ENCODE measurements at places on chromosomes 4 and X.

DNA sequence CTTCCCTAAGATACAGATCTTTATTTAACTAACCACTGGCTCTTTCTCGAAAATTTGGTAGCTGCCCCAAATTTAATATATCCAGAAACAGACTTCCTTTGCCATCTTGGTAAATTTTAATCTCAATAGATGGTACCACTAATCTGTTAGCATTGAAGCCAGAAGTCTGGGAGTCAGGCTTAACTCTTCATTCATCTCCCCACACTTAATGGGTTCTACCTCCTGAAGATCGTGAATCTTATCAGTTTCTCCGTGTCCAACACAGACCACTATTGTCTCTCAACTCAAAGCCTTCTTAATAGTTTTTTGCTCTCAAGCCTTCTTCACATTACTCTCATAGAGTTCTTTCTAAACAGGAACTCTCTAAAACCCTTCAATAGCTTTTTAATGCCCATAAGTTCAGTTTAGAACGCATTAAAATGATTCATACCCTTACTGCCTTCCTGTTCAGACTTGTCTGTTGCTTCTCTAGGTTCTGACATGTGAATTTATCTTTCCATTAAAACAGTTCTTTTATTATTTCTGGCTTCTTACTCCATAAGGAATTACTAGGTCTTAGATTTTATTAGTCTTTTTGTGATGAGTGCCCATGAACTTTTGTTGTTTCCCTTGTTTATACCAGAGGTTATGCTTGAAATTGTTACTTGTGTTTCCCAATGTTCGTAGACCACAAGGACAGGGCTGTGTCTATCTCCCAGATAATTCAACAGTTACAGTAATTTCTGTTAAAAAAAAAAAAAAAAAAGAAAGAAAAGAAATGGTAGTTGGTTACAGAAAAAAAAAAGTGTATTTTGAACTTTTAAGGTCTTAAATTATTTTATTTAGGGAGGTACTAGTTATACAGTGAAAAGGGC, 54.7 kb downstream of the SMARCAD1 start:
- no peak for DNase-seq

- DNase-seq: no peak
These were observed 126.8 kb downstream of the NFKB1 start for GRCh38 chr4:102627831-102628523.

DNA sequence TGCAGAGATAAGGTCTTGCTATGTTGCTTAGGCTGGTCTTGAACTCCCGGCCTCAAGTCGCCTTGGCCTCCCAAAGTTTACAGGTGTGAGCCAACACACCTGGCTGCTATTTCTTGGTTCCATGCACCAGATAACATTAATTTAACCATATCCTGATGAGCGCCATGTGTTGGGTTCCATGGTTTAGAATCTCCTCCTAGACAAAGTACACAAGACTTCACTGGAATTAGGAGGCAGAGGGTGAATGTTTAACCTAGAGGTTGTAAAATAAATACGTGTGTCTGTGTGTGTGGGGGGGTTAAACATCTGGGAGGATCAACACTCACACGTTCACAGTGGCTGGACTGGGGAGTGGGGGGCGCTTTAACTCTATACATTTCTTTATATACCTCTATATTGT, 32.4 kb upstream of the SORCS2 start:
- no peak for DNase-seq

DNA sequence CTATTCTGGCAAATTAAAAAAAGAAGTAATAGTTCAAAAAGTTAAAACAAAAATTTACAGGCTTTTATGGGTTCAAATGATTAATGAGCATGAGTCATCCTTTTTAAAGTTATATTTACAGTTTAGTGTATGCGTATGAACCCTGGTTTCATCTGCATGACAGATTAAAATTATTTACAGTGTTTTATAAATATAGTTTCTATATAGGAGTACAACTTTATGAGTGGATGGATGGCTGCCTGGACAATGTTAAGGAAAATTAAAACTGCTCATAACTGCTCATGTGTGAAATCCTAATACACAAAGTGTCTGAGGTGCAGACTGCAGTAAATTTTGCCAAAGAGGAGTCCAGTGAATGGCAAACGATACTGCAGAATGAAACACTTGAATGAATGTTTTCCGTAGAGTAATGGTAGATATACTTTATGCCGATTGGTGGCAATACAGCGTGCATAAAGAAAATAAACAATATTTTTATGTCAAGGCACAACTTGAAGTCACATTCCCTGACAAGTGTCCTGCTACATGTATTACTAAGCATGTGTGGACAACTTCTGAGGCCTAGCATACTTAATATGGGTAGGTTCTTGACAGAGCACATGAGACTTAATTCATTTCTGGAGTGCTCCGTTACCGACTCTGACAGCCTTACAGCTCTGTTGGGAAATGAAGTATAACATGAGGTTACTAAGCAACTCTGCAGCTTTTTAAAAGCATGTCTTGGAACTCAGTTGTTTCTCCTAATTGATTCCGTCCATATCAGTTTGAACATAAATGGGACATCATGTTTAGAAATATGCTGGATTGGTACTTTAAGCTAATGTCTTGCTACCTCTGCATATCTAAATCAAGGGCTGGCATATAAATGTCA, 985.6 kb upstream of the PCDH7 start:
- DNase-seq: no peak

GRCh38 chrX:87572901-87573300, 55.3 kb downstream of the KLHL4 start:
- DNase-seq: no peak
